ENCODE measurements at places on chromosomes 5 and 9. TPM values are rescaled to one million over a fixed set of nuclear protein-coding genes. Genes with fewer than 3 reads are reported as not detected.

DNA sequence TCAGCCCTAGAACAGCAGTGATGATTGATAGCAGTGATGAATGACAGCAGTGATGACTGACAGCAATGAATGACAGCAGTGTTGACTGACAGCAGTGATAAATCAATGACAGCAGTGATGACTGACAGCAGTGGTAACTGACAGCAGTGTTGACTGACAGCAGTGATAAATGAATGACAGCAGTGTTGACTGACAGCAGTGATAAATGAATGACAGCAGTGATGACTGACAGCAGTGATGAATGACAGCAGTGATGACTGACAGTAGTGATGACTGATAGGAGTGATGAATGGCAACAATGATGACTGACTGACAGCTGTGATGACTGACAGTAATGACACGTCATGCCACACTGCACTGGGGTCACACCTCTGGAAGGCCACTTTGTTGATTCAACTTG, 106.8 kb downstream of the ENTREP1 start:
- DNase-seq, result no peak

DNA sequence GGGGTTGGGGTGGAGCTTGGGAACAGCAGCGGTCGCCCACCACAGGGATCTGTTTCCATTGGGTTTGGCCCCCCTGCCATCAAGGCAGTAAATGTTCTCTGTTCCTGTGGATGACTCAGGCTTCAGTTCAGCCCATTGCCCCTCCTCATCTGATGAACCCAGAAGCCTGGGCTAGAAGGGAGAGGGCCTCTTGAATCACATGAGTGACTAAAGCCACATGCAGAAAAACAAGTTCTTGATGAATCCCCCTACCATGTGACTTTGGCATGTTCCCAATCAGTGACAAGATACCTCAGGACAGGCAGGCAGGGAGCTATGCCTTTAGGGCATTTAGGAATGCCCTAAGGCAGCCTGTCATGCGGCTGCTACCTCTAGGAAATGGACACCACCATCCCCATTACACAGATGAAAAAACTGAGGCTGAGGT, 2.5 kb downstream of the SH3PXD2B start:
- peak; percentile 74 for DNase-seq

DNA sequence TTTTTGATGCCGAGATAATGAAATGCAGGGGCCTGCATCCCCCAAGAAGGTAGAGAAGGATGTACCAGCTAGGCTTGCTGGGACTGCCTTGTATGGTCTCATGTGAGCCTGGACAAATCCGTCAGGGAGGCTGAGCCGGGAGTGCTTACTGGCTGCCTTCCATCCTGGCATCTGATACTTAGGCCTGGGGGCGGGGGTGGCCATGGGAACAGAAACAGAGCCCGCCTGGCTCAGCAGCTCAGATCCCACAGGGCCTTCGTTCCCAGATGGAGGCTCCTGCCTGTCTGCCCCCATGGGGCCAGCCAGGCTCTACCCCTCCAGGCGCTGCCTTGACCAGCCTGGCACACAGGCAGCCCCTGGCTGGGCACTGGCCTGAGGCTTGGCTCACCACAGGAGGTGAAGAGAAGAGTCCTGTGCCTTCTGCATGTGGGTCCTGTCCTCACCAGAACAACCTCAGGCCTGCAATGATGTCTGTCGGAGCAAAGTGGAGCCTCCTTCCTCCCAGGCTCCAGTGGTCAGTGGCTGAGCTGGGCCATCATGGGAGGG, 10.5 kb upstream of the SPATA31E1 start:
- no peak for DNase-seq

- no peak for DNase-seq
These were observed 264.7 kb downstream of the SLIT3 start for GRCh38 chr5:169036079-169036805.

SLC6A7 gene
- not detected for total RNA-seq

- DNase-seq, result peak; percentile 2
These were observed 1577.6 kb downstream of the EFNA5 start for GRCh38 chr5:106093134-106093533.

DNA sequence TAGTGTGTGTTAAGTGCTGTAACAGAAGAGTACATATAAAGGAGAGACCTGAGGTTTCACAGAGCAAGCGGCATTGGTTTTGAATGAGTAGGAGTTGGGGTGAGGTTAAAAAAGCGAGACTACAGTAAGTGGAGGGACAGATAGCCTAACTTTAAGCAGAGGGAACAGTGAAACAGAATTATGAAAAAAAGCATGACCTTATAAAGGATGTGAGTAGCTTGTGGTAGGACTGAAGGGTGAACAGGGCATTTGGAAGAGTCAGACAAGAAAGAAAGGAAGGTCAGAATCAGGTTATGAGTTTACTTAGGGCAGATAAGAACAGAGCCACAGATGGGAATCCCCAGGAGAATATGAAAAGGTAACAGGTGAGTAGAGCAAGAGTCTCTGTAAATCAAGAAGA, 22.5 kb downstream of the MSANTD3 start:
- DNase-seq, result no peak

ZNF483 gene
- total RNA-seq, result 5.7 TPM

GRCh38 chr9:101849102-101849707, 110.8 kb upstream of the GRIN3A start:
- DNase-seq, result no peak

DNA sequence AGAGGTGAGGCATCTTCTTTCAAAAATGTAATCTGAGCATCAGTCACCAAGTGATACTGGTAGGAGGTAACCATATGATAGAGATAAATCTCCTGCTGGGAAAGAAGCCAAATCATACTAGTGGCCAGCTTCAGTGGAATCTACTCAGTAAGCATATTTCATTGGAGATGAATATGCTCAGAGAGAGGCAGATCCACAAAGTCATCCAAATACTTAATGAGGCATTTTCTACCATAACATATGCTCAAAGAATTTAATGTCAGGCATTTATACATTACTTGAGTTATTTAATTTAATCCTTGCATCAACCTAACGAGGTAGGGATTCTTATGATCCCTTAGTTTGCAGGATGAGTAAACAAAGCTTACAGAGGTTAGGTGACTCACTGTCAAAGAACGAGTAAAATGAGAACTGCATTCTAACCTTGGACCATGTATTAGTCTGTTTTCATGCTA, 50.9 kb upstream of the DMRTA1 start:
- DNase-seq, result peak; percentile 57

- DNase-seq, result no peak
These were observed 86.2 kb downstream of the SLC25A46 start for GRCh38 chr5:110824936-110825441.

DNA sequence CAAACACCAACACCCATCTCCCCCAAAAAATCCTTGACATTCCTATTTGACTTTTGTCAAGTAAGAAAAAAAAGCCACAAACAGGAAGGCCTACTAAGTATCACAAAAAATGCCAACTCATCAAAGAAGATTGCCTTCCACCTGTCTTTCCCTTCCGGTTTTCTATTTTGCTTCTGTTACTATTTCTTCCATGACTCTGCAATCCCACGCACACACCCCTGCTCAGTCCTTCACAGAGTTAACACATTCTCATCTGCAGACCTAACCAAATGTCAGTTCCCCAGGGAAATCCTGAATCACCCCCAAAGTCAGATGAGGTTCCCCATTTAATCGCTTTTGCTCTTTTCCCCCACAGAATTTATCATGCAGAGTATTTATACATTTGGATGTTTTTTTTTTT, 15.1 kb downstream of the LPAR1 start:
- no peak for DNase-seq

GRCh38 chr5:115543365-115544042, 1.1 kb downstream of the FEM1C start:
- peak; percentile 59 for DNase-seq

- peak; percentile 25 for DNase-seq
These were observed 456.9 kb downstream of the BNC2 start for GRCh38 chr9:16413509-16414016.

DNA sequence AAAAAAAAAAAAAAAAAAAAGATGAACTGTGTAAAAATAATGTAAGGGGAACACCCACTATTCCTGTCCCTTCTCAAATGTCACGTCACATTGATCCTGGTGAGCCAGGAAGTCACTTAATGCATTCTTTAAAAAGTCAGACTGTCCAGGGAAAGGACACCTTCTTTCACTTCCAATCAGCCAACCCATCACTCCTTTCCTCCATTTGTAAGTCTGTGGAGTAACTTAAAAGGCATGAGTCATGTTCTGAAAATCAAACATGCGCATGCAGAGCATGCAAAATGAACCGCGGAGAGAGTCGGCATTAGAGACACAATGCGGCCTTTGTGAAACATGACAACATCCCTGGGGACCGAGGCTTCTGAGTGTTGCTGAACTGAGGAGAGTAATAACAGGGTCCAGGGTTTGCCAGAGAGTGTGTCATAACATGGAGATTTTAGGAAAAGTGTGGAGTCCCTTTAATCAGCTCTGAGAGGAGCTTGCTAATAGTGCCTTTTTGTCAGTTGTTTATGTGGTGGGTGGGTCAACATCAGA, 77.6 kb upstream of the SEMA6A start:
- DNase-seq, result peak; percentile 94

GRCh38 chr5:30324083-30324482, 869.4 kb upstream of the CDH6 start:
- no peak for DNase-seq

DNA sequence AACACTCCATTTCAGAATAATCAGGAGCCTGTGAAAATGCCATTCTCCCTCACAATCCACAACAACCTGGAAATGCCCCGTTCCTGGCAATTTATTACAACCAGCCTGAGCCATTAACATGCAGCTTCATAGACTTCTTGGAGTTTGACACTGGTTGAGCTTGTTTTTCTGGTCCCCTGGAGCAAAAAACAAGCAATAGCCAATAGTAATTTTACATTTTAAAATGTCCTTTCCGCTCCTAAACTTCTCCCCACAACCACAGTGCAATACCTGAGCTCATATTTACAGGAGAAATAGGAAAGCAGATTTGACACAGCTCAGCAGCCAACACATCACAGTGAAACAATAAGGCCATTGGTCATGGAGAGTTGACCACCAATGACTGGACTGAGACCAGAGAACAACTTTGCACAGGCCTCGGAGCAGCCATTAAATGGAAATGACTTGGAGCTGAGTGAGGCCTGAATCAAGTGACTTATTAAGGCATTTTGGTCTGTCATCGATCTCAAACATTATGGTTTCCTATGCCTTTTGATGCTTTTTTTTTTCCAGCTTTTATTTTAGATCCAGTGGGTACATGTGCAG, 73.0 kb downstream of the ENC1 start:
- DNase-seq, result no peak

DNA sequence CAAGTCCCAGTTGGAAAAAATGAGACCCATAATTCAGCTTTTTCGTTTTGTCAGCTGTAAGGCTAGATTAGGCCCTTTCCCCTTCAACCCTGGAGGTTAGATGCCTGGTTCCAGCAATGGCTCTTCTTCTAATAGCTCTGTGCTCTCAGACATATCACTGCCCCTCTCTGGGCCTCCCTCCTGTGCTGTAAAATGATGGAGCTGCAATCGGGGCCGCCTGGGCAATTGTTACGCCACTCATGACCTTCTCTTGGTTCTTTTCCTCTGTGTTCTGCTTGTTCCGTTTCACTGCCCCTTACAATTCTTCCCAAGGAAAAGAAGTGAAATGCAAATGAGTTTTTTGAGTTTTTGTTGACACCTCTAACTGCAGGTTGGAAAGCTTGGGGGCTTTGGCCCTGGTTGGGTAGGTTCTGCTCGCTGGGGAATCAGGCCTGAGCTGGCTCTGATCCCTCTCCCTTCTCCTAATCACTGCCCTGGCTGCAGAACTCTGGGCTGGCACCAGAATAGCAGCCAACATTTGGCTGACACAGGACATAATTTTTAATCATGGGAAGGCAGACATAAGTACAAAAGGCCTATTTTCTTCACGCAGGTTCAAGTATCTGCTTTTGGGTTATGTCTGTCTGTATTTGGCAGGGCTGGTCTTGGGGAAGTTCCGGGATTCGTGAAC, 110.9 kb downstream of the FOXD1 start:
- no peak for DNase-seq

SUSD3 gene
- 1.8 TPM for total RNA-seq

- no peak for DNase-seq
These were observed 104.8 kb upstream of the SIMC1 start for GRCh38 chr5:176133289-176133870.
